Cardiac septum (tissue), 1 donor: ENCODE measurements at places on chromosomes 11 and 22. TPM values are rescaled to one million over a fixed set of nuclear protein-coding genes. Genes with fewer than 3 reads are reported as not detected.

GRCh38 chr11:20880094-20880493 is 210.7 kb downstream of the NELL1 start:
- no peak for DNase-seq

- no peak for DNase-seq
Observed at GRCh38 chr11:45847911-45848316, 639 bp downstream of the CRY2 start.

DNA sequence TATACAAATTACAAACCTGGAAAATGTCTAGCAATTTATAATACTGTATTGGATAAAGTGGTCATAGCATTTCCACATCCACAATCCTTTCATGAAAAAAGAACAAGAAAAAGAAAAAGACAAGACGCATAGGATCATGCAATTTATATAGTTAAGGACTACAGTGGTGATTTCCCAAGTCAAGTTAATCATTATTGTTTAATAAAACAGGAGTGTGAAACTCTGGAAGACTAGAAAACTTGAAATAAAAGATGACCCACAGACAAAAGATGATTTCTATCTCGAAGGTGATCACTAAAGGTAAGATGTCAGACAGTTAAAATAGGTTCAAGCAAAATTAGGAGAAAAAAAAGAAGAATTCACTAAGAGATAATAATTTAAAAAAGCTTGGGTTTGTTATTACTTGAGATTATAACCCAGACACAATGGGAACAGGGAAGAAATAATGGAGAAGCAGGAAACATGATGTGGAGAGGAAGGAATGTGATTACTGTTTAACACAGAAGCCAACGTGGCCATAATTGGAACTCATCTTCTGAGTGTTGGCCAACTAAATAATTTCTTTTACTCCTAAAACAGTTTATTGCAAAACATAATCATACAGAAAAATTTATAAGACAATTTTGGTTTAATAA is 441.2 kb upstream of the ANO3 start:
- no peak for DNase-seq

DNA sequence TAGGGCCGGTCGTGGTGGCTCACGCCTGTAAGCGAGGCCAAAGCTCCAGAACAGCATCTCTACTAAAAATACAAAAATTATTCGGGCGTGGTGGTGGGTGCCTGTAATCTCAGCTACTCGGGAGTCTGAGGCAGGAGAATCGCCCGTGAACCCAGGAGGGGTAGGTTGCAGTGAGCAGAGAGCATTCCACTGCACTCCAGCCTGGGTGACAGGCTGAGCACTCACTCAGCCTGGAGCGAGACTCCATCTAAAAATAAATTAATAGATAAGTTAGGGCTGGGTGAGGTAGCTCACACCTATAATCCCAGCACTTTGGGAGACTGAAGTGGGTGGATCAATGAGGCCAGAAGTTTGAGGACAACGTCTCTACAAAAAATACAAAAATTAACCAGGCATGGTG is 10.2 kb upstream of the TAB1 start:
- DNase-seq, result no peak

DNA sequence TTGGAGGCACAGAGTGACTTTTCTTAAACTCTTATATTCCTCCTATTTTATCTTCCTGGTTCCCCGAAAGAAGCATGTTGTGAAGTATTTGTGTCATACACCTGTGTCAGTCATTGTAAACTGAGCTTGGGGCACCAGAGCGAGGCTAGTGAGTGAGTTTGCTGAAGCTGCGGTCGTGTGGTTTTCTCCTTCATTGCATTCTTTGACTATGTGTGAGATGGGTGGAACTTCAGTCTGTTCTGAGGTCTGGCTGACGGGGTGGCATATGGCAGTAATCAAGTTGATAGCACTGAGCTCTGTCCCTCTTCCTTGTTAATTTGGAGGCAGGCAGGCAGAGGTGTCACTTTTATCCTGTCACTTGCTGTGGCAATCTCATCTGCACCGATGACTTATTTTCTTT is 4.2 kb downstream of the VPS26B start:
- DNase-seq, result no peak

GRCh38 chr22:42180349-42180842 is 49.8 kb upstream of the CYP2D6 start:
- DNase-seq, result no peak

DNA sequence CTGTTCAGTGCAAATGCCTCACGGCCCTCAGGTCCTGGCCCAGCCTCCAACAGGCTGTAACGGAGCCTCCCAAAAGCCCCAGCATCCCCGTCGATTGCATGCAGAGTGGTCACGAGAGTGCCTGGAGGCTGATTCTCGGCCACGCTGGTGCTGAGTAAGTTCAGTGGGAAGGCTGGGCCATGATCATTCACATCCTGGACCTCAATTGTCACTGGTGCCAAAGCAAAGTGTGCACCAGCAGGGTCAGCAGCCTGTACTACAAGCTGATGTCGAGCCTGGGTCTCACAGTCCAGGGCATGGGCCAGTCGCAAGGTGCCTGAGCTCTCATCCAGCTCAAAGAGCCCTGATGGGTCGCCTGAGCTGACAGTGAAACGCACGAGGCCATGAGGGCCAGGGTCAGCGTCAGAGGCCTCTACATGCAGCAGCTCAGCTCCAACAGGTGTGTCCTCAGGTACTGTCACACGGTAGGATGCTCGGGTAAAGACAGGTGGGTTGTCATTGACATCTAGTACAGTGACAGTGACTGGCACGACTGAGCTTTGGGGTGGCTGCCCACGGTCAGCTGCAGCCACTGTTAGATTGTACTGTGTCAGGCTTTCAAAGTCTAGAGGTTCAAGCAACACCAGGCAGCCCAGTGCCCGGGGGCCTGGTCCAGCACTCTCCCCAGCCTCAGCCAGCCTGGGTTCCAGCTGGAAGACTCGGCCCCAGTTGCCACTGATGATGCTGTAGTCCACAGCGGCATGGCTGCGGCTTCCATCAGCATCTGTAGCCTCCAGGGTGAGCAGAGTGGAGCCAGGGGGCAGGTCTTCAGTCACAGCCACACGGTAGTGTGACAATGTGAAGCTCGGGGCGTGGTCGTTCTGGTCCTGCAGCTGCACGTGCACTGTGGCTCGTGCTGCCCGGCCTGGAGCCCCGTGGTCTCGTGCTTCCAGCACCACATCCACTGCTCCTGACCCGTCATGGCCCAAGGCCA is 4.5 kb upstream of the TPP1 start:
- peak; percentile 66 for DNase-seq

DNA sequence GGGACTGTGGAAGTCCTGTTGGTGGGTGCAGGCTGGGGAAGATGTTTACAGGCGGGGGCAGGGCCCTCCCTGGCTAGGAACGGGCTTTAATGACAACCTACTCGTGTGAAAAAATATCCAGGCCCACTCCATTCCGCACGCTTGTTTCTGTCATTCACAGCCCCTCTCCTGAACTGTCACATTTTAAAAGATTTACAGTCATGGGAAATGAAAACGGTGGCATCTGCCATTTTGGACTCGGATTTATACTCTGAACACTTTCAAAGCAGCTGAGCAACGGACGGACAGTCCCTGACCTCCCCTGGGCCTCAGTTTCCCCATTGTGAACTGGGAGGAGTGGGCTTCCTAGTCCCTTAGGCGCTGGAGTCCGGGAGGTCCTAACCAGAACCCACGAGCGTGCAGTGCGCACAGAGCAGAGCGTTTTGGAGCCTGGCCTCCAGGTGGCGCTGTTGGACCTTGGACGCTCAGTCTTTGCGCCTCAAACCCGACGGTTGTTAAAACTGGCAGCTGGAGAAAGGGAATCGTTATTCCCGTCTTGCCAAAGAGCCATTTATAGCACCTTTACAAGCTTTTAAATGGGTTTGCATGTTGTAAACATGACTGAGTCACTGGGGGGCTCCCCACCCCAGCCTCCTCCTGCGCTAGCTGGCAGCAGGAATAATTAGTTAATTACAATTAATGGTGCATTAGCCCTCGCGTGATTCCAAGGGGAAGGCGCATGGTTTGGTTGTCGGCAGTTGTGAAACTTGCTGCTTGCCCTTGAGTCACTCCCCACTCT is 75.3 kb downstream of the FBLN1 start:
- peak; percentile 87 for DNase-seq

- no peak for DNase-seq
Observed at GRCh38 chr22:41687901-41688364, 734 bp downstream of the SNU13 start.

GRCh38 chr11:71213696-71214552 is 38.5 kb downstream of the SHANK2 start:
- peak; percentile 49 for DNase-seq

DNA sequence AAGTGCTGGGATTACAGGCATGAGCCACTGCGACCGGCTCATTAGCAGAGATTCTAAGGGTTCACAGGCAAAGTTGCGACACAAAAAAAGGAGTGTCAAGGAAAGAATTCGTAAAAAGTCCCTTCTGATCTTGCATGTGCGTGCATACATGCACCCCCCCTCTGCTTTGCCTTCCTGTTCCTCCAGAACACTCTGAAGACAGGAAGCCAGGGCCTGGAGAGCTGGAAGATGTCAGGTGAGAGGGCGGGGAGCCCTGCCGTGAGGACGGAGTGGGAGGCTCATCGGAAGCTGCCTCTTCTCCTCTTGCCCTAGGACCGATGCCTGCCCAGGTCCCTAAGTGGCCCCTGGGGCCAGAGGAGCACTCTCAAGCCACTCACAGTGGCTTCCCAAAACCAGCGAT is 89.1 kb downstream of the LARGE1 start:
- DNase-seq, result no peak

DNA sequence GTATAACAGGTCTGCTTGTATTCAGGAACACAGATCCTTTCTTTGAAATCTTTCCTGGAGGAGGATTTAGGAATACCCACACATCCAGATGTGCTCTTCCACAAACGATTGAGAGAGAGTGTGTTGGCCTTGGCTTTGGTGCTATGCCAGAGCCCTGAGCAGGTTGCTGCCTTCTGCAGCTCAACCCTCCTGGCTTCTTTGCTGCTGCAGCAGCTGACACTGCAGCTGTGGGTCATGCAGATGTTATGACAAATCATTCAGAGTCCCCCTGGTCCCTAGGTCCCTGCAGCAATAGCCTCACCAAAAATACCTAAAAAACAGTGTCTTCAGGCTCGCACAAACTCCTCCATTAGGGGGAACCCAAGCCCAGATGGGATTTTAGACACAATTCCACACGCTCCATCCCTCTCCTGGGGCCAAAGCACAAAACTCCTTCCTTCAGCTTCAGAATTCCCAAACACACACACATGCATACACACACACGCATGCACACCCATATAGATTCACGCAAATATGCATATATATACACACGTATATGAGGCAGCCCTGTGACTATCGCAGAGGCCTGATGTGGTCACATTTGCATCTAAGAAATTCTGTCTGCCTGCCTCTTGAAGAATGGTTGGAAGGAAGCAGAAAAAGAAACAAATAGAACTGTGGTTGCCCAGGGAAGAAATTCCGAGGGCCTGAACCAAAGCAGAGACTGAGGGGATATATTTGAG is 35.4 kb downstream of the SLN start:
- no peak for DNase-seq

DNA sequence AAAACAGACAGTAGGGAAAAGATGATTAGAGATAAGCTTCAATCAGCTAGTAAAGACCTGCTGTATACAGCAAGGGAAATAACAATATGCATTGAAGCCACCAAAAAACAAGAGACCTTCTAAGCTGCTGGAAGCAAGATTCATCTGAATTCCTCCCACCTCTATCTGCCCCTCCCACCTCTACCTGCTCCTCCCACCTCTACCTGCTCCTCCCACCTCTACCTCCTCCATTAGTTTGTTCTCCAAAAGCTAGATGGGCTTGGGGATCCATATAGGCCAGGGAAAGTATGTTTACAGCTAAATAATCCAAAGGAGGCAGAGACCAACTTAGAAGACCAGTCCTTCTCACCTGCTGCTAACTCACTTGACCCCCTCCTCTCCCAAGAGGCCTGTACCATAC is 33.2 kb downstream of the PAK1 start:
- no peak for DNase-seq

GRCh38 chr11:112238041-112238440 is 11.8 kb downstream of the PTS start:
- no peak for DNase-seq

DNA sequence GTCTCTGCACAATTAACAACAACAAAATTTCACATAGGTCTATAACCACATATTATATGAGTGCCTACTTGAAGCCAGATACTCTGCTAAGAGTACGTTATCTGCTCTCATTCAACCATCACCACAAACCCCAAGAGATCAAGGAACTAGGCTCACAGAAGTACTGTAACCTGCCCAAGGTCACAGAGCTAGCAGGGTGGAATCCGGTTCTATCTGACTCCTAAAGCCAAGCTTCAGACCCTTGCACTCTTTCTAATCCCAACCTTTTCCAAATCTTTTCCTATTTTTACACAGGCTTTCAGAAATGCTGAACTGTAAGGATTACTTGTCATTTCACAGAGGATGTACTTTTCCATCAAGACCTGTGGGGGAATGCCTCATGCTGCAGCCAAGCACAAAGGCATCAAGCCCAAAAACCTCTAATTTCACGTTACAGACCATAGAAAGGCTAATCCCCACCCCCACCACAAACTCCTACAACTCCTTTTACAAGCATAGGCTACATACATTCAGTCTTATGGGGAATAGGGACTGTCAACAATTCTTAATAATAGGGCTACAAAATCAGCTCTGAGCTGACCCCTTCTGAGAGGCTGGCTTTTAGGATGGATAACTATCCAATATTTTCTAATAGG is 927 bp downstream of the PRCP start:
- no peak for DNase-seq

The FLRT1 gene
- total RNA-seq, result 1.2 TPM

The LDHAL6A gene
- not detected for total RNA-seq

The ELMOD1 gene
- 0.89 TPM for total RNA-seq

The CHRDL2 gene
- total RNA-seq, result 4.9 TPM

The TRIM29 gene
- not detected for total RNA-seq

The THY1 gene
- total RNA-seq, result 6.8 TPM

The NCAM1 gene
- 472 TPM for total RNA-seq
